GM10248 (cell line): ENCODE measurements at places on chromosomes 12 and 14.

- DNase-seq: no peak
These were observed 404.9 kb downstream of the FLRT2 start for GRCh38 chr14:85934886-85935254.

GRCh38 chr12:124008595-124008994, 35.6 kb downstream of the ZNF664 start:
- DNase-seq: no peak

GRCh38 chr12:7354529-7354928, 50.7 kb downstream of the ACSM4 start:
- DNase-seq: no peak

GRCh38 chr14:73613419-73613963, 1.2 kb downstream of the ACOT6 start:
- DNase-seq: no peak
